ENCODE measurements at places on chromosomes 11 and 22.
A peak's percentile ranks its signal among the peaks of the same experiment; 100 is the strongest.

- peak; percentile 6 for DNase-seq
Observed at GRCh38 chr11:71086687-71087258, 165.6 kb downstream of the SHANK2 start.

GRCh38 chr11:62671236-62671607 lies 251 bp upstream of the UQCC3 start:
- DNase-seq, result no peak

GRCh38 chr22:31929167-31929930 lies 15.0 kb upstream of the YWHAH start:
- no peak for DNase-seq

- DNase-seq, result no peak
Observed at GRCh38 chr22:25360891-25361645, 141.6 kb downstream of the CRYBB2 start.

- DNase-seq, result no peak
Observed at GRCh38 chr11:63583357-63583677, 20.1 kb upstream of the PLAAT2 start.

DNA sequence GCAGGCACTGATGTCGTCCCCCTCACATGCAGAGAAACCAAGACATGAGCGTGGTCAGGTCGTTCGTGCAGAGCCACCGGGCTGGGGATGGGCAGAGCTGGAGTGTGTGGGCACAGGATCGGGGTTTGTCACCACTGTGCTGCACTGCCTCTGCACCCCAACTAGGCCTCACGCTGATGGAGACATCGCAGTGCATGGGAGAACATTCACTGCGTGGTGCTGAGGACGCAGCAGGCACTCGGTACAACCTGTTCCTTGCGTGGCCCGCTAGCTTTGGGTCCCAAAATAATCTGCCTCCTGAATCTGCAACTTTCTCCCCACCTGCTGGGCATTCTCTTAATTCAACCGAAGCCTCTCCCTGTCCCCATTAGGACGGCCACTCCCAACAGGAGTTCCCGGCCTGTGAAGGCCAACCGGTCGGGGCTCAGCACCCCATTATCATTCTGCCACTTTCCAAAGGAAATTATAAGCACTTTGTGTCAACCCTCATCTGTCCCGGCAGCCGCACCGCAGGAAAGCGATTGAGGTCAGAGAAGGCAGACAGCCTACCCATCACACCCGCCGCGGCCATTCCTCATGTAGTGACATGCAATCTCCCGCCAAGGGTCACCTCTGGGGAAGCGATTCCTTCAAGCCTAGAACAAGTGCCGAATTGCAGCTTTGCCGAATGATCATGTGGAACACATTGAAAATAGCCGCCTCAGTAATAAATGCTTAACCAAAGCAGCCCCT lies 490.4 kb downstream of the MN1 start:
- DNase-seq, result no peak

All from activated T-cell treated with anti-CD3 and anti-CD28 coated beads for 48 hours (primary cell).